ENCODE measurements at places on chromosomes 6 and 20.
A peak's percentile ranks its signal among the peaks of the same experiment; 100 is the strongest.

DNA sequence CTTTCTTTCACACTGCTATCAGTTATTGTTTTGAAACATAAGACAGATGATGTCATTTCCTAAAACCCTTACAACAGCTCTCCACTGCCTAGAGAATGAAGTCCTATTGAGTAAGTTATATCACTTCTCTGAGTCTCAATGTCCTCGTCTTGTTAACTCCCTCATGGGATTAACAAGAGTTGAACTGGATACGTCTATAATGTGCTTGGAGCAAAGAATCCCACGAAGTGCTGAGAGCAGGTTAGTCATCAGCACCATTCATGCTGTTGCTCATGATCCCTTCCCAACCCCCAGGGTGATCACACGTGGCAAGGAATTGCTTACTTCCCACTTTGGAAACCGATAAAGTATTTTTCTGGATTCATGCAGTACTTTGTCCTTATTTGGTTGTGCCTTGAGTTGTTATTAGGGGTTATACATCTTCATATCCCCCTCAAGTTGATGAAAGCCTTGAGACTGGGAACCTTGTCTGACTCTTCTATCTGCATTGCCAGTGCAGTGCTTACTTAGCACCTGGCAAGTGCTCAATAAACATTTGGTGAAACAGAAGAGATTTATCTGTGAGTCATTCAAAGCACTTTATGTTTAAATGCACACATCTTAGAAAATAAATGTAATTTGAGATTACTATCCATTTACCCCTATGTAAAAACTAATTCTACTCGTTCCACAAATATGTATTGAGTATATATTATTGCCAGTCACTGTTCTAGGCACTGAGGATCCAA, 487.5 kb downstream of the EPM2A start:
- no peak for DNase-seq

GRCh38 chr20:1876975-1877608, 18.1 kb upstream of the SIRPA start:
- no peak for DNase-seq

GRCh38 chr6:36683656-36684446, 5.3 kb downstream of the CDKN1A start:
- DNase-seq: no peak

DNA sequence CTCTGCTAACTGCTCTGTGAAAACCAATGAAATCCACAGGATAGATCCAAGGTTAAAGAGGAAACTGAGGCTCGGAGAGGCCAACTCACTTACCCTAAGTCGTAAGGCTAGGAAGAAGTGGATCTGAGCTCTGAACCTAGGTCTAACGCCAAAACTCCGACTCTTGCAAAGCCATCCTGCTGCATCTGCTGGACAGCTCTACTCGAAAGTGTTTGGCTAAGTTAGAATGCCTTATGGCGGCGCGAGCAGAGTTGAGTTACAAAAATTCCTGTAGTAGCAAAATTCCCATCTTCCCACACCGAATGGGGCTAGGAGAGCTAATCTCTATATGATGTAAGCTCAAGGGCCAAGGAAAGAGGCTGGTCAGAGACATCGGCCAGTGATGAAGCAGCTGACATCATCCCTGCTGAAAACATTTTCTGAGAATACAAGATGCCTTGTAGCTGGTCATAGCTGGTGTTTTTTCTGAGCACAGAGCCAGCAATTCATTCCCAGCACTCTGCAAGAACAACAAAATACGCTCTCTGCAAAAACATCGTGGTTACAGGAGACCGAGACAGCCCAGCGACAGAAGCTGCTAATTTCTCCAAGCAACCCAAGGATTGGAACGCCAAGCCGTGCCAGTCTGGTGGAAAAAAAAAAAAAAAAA, 1.8 kb downstream of the SPATA2 start:
- DNase-seq: no peak

GRCh38 chr6:166618866-166619761, 7.9 kb downstream of the RPS6KA2 start:
- DNase-seq: no peak

DNA sequence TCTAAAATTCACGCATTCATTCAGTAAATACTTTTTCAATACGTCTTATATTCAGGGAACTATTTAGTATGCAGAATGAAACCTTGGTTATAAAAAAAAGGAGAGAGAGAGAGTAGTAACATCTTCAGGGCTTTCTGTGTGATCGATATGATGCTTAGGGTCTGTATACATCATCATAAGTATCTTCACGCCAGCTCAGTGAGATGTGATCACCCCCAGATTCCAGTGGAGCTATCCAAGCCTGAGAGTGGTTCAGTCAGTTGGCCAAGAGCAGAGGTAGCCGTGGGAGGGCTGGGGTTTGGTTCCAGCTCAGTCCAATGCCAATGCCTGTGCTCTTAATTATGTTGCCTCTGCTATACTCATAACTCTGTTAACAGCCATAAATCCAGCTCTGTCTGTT, 8.6 kb downstream of the CD83 start:
- DNase-seq: no peak

- DNase-seq: no peak
These were observed 28.1 kb upstream of the AKIRIN2 start for GRCh38 chr6:87729965-87730719.

DNA sequence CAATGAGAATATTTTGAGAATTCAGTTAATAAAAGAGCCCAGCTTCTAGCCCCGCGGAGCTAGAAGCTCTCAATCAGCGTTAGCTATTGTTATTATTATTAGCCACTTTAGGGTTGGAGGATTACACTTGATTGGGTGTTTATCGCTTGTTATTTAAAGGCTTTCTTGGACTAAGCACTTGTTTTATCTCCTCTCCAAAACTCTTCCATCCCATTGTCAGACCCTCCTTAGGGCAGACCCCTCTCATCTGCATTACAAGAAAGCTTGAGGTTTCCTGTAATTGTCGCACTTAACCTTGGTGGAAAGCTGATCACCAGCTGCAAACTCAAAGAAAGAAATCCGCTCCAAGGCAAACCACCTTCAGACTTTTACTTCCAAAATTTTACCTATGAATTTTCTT, 4.8 kb downstream of the DPPA5 start:
- no peak for DNase-seq

DNA sequence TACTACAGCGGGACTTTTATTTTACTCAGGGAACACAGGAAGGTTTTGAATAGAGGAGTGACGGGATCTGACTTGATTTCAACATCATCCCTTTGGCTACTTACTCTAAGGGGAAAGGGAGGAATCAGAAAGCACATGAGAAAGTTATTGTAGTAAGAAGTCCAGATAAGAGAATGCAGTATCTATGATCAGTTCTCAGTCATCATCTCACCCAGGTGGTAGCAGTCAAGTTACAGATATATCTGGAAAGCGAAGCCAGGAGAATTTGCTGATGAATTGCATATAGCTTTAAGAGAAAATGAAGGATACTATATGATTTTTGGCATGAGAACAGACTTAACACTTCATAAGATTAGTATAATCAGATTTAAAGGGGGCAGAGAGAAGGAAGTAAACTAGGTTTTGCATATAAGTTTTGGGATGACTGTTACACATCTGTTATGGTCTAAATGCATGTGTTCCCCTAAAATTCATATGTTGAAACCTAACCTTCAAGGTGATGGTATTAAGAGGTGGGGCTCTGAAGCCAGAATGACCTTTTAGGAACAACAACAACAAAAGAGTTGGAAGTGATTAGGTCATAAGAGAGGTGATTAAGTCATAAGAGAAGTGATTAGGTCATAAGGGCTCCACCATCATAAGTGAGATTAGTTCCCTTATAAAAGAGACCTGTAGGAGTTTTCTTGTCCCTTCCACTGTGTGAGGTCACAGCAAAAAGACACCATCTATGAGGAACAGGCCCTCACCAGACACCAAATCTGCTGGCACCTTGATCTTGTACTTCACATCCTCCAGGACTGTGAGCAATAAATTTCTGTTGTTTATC, 6.7 kb downstream of the RAD21L1 start:
- no peak for DNase-seq

DNA sequence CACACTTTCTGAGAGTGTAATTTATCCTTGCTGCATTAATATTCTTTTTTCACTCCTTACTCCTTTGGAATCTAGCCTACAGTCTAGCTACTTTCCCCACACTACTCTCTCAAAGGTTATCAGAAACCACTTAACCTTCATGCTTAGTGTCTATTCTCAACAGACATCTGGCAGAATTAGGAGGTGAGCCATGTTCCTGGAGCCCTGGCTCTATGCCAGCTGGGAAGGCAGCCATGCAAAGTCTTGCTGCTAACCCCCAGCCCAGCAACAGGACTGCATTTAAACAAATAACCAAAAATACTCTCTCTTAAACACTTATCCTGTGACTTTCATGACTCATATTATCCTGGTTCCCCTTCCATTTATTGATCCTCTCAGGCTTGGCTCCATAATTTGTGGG, 260.2 kb downstream of the BCKDHB start:
- DNase-seq: no peak

DNA sequence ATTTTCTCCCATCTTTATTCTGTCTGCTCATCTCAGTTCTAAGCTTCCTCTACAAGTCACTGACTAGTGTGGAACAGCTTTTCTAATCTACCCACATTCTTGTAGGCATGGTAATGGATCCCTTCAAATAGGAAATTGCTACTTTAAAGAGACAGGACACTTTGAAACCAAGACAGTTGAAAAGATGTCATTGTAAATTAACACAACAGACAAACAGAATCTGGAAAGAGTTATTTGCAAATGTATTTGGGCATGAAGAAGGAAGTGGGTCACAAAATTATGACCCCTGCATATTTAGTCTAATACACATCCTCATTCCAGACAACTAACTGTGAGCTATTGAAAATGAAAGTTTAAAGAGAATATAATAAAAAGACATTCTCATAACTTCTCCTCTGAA, 298.2 kb upstream of the MARCKS start:
- DNase-seq: no peak

GRCh38 chr6:153411070-153411648, 280.1 kb upstream of the RGS17 start:
- no peak for DNase-seq

DNA sequence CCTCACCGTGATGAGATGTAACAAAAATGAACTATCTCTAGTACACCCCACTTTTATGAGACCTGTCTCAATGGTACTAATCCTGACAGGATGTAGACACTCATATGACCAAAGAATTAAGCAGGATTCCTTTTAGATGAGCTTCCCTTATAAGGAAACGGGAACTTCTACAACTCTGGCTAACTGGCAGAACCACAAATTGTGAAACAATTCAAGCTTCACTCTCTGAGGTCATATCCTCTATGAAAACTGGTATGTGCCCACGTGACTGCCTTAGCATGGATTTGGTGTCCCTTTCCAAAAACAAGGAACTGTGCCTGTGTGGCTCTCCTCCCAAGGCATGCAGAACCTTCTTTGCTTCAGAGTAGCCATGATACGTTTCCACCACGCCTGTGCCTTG, 14.1 kb upstream of the CPNE5 start:
- no peak for DNase-seq

DNA sequence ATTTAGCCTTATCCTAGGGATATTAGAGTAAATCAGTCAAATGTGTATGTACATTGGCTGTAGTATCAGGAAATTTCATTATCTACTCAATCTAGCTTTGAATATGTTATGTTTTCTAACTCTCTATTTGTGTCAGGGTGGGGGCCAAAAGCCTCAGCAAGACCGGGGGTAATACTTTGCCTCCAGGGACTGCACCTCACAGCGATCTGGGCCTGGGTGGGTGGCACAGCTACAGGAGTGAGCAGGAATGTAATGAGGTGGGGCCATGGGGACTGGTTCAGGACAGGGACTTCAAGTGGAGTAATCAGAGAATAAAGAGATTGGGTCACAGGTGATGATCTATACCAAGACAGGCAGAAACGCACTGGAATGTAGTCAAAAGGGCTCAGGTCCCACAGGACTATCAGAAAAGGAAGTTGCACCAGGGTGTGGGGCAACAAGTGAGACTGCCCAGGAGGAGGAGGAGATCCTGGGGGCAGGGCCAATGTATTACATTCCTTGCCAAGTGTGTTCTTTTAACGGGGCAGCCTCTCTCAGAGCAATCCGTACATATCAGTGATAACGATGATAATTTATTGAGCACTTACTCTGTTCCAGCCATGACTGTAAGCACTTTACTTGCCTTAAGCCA, 54.0 kb downstream of the PIGU start:
- DNase-seq: no peak

DNA sequence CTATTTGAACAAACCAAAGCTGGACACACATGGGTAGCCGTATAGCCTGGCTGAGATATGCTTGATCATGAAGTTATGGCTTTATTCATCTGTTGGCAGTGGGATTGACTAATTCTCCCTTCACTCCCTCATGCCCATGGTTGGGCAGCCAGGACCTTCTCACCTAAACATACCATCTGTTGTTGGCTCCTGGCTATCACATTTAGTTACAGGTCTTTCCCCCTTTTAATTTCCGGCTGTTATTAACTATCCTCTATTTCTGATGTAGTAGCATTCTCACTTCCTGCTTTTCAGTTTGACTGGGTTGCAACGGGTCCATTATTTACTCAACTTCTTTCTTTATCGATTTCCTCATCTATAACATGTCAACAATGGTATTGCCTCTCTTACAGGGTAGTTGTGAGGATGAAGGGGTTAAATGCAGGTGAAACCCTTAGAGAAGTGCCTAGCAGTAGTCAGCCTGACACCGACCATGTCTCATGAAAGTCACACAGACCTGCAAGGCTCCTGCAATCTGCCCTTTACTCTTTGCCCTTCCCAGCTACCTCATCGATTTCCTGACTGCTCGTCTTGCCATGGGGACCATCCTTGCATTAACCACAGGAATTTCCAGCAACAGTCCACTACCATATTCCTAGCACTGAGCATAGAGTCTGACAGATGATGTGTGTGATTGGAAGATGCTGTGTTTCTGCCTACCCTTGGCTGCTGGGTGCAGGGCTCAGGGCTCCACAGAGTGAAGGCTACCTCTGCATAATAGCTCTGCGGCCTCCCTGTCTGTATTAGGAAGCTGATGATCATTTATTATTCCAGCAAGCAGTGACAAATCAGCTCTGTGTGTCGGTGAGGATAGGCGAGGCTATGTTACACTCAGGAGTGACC, 42.2 kb downstream of the PPP1R14C start:
- no peak for DNase-seq

DNA sequence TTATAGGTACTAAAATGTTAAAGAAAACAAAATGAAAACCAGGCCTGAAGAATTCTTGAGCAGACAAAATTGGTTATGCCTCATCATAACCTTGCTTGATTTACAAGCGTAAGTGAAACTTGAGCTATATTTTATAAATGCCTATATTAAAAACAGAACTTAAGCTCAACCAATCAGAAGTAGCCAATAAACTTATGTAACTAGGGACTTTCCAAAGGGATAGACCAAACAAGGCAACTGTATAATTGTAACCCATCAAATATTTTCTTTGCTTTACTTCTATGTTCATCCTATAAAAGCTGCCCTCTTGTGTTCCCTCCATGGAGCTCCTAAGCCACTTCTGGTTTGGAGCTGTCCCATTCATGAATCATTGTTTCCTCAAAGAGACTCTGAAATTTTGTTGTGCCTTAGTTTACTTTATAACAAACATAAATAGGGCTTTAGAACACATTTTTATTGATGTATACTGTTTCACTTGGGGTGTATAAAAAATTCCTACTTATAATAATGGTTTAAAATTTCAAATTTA, 101.6 kb upstream of the CARMIL1 start:
- no peak for DNase-seq

- no peak for DNase-seq
These were observed 3.2 kb downstream of the DEFB125 start for GRCh38 chr20:90651-91050.

GRCh38 chr6:154606457-154606856, 96.0 kb upstream of the CNKSR3 start:
- peak; percentile 30 for DNase-seq

GRCh38 chr6:166989427-166990032, 9.7 kb upstream of the CEP43 start:
- DNase-seq: peak; percentile 68

- no peak for DNase-seq
These were observed 77.3 kb downstream of the DNAAF9 start for GRCh38 chr20:3330046-3330741.

GRCh38 chr6:130293800-130294199, 71.0 kb upstream of the SAMD3 start:
- DNase-seq: peak; percentile 50
